ENCODE measurements at places on chromosomes 5 and 9.

DNA sequence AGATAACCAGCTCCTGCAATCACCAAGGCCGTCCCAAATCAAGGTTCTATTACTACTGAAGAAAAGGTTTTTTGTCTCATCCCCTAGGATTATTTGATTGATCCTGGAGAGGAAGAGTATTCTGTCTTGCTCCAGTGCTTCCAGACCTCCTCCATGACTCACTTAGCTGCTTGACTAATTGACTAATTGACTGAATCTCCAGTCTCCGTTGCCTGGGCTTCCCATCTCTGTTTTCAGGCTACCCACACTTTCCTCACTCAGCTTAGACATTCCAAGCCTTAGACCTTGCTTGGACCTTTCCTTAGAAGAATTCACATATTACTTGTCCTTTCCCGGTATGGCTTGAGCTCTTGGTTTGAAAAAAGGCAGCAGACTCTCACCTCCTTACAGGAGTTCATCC is 60.6 kb downstream of the FRMD3 start:
- DNase-seq = peak; percentile 53

- no peak for DNase-seq
Observed at GRCh38 chr5:72445969-72446368, 61.2 kb downstream of the ZNF366 start.

- DNase-seq = no peak
Observed at GRCh38 chr5:142527664-142528295, 158.1 kb downstream of the FGF1 start.

DNA sequence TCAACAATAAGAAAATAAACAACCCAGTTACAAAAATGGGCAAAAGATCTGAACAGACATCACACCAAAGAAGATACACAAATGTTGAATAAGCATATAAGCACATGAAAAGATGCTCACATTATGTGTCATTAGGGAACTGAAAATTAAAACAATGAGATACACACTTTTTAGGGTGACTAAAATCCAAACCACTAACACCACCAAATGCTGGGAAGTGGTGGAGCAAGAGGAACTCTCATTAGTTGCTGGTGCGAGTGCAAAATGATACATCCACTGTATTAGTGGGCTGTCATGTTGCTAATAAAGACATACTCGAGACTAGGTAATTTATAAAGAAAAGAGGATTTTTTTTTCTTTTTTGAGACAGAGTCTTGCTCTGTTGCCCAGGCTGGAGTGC is 329.1 kb downstream of the TMEM38B start:
- DNase-seq = no peak

DNA sequence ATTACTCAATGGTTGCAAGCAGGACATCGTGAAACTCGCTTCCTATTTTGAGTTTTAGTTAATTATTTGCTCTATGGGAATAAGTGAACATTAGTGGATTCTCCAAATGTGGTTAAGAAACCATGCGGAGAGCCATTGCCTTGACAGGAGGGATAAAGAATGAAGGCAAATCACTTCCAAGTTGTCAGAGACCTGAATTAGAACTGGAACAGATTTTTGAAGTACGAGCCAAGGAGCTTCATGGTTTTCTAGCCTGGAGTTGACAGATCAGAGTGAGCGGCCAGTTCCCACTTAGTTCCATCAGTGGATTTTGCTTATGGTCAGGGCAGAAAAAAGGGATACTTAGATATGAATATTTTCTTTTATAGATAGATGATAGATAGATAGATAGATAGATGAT is 171.4 kb upstream of the CDH10 start:
- peak; percentile 21 for DNase-seq

DNA sequence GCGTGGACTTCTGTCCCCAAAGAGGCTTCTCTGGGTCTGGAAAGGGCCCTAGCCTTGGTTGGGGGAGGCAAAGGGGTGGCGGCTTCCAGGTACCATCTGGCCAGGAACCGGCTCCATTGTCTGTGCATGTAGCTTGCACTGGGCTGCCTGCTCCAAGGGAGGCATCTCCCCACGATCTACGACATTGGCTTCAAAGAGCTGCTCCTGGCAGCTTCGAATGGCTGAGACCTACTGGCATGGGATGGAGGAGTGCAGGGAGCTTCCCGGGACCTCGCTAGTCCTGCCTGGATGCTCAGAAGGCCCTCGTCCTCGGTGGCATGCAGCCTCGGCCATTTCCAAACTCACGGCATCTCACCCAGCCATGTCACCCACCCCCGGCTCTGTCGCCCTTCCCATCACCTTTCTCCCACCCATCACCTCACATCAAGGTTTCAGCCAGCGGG is 137.8 kb downstream of the KCNIP1 start:
- no peak for DNase-seq

- DNase-seq = no peak
Observed at GRCh38 chr5:169724303-169725087, 87.4 kb downstream of the DOCK2 start.

DNA sequence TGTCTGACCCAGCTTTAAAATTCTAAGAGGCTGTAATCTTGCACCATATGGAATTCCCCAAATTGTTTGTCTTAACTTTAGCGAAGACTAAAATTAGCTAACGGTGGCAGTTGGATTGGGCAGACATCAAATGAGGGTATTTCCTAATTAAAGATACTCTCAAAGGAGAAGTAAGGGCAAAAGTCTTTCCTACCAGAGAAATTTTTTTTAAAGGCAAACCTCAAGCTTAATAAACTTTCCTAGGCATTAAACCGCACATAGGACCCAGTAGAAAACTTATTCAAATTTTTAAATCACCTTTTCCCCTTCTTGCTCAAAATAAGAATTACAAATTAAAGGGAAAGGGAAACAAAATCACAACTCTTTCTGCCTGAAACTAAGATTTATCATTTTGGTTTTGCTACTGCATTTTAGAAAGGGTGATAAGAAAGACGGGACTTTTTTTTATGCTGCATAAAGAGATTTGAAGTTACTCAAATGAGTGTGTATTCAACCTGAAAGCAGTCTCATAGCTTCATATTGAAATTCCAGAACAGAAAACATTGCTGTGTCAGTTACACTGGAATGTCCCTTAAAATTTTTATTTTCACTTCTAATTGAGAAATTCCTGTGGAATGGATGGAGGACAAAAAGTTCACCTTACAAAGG is 189.1 kb upstream of the PTGER4 start:
- no peak for DNase-seq

- no peak for DNase-seq
Observed at GRCh38 chr5:134088291-134088690, 26.2 kb upstream of the TCF7 start.

- DNase-seq = no peak
Observed at GRCh38 chr9:17116400-17116837, 18.4 kb upstream of the CNTLN start.

DNA sequence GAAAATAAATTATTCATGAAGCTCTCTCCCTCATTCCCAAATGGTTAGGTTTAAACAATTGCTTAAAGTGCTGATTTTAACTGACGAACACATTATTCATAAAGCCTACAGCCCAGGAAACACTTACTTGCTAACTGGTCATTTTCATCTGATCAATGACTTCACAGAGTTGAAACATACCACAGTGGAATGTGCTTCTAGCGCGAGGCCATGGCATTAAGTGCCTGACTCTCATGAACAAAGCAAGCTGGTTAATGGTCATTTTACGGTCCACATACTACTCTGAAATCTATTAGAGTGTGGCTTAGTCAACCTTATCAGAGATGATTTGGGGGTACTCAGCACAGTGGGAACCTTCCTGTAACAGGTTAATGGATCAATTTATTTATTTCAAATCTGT is 114.6 kb downstream of the MED27 start:
- peak; percentile 49 for DNase-seq

DNA sequence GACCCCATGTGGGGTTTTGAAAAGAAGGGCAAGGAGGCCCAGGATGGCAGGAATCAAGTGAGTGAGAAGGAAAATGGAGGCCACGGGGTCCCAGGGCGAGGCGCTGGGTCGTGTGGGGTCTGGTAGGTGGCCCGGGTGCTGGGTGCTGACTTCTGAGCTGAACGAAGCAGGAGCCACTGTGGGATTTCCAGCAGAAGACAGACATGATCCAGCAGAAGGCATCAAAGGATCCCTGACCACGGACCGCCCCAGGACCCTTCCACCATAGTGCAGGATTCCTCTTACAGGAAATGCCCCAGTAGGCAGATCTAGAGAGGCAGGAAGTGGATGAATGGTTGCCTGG is 106.7 kb downstream of the ADAMTS2 start:
- DNase-seq = no peak

DNA sequence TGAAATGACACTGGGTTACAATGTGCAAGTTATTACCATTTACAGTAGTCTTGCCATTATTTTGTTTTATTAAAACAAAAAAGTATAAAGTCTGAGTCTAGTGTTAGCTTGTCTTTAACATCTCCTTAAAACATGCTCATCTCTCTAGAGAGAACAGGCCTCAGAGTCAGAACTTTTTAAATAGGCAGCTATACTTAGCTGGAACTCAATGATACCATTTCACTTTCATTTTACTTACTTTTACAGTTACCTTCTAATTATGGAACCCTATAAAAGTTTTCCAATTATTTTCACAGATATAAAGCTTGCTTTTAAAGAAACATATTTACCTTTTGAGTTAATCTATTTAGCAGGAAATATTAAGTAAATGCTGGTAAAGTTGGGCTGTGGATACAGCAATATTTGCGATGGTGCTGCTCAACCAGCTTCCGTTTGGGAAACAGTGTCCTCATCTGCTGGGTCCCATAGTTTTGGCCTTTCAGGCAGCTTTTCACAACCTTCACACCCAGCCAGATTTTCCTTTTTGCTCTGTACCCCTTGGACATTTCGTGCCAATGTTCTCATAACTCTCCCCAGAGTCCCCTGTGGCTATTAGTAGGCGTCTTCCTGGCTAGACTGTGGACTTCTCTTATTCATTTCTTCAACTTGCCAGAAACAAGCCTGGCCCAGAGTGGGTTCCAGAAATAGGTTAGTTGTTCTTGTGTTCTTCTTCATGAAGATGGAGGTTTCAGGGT is 36.3 kb upstream of the UBTD2 start:
- DNase-seq = no peak

DNA sequence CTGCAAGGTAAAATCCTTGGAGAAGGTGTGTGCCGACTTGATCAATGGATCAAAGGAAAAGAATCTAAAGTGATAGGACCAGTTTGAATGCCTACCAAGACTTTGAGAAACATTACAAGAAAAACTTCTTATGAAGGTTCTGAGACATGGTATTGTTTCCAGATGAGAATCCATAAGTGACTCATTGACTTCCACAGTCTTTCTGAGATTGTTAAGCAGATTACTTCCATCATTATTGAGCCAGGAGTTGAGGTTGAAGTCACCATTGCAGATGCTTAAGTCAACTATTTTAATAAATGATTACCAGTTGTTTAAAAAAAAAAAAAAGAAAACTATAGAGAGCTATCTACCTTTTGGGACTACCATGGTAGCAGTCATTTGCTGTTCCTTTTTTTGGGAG is 7.0 kb downstream of the LNPEP start:
- no peak for DNase-seq

GRCh38 chr5:176497852-176498251 is 39.4 kb downstream of the RNF44 start:
- no peak for DNase-seq

GRCh38 chr5:124584991-124585715 is 161.3 kb downstream of the ZNF608 start:
- DNase-seq = no peak

- DNase-seq = no peak
Observed at GRCh38 chr5:136309376-136309775, 56.0 kb downstream of the TRPC7 start.

DNA sequence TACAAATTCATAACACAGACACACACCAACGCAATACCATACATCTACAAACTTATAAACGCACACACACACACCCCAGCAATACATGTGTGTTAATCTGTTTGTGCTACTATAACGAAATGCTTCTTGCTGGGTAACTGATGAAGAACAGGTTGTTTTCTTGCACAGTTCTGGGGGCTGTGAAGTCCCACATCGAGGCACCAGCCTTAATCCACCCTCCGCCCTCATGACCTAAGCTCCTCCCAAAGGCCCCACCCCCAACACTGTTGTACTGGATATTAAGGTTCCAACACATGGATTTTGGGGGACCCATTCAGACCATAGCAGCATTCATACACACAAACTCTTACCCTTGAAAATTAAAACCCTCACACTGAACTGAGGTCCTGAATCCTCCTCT is 38.8 kb upstream of the LPCAT1 start:
- DNase-seq = no peak

GRCh38 chr9:116901260-116901659 is 214.2 kb downstream of the TRIM32 start:
- DNase-seq = peak; percentile 68

- DNase-seq = no peak
Observed at GRCh38 chr5:146179696-146180095, 2.8 kb downstream of the LARS1 start.

- no peak for DNase-seq
Observed at GRCh38 chr5:163377982-163378381, 59.4 kb upstream of the CCNG1 start.

- no peak for DNase-seq
Observed at GRCh38 chr9:126925876-126926275, 11.3 kb downstream of the RALGPS1 start.

- no peak for DNase-seq
Observed at GRCh38 chr5:78779771-78780616, 131.4 kb upstream of the LHFPL2 start.

DNA sequence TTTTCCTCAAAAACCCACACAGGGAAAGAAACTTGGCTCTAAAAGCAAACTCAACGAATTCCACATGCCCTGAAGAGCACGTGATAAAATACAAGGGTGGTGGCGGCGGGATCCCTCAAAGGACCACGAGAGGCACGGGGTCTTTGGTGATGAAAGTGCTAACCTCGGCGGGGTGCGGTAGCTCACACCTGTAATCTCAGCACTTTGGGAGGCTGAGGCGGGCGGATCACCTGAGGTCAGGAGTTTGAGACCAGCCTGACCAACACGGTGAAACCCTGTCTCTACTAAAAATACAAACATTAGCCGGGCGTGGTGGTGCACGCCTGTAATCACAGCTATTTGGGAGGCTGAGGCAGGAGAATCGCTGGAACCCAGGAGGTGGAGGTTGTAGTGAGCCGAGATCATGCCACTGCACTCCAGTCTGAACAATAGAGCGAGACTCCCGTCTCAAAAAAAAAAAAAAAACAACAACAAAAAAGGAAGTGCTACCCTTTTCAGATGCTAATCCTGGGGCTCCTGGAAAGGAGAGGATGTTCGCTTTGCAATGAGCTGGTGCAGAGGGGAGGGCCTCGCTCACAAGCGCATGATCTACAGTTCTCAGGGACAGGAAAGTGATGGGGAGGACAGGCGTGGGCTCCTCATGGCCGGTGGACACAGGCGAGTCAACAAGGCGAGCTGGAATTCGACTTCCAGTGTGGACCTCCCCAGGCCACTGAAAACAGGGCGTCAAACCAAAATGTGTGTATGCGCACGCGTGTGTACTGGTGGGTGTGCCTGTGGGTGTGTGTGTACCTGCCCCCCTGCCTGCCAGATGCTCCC is 54.1 kb downstream of the USP20 start:
- no peak for DNase-seq

GRCh38 chr9:82132024-82132423 is 143.5 kb downstream of the SPATA31D1 start:
- DNase-seq = no peak

GRCh38 chr9:114950761-114951160 is 20.4 kb upstream of the TNFSF8 start:
- DNase-seq = no peak

DNA sequence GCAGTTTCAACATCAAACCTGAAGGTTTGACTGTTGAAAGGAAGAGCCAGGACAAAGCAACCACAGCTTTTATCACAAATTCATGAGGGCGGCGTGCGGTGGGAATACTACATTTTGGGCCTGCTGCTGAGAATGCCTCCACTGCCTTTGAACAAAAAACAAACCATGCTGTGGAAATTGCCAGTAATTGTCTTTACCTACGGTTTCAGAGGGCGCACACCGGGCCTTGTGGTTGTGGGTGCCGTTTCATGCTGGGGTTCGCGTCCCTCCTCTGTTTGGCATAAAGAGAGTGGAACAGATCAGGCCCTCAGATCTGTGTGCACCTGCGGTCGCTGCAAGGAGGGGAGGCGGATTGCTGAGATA is 27.6 kb upstream of the TCF7 start:
- no peak for DNase-seq

Measured in kidney epithelial cell (primary cell).